ENCODE measurements at places on chromosomes 3 and 15.

DNA sequence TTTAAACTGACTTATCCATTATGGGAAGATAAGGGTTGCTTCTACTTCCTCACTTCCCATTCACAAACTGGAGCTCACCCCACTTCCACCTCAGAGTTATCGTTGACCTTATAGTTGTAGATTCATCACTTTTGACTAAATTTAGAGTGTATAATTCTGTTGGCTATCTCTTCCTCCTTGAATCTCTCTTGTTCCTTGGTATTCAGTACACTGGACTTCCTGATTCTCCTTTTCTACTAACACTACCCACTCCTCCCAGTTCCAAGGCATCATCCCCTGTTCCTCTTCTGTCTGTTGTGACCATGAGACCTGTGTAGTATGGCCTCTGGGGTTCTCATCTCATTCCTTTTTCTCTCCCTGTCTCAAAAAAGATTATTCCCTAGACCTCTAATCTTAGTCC is 5.9 kb upstream of the GPR87 start:
- DNase-seq, result no peak

DNA sequence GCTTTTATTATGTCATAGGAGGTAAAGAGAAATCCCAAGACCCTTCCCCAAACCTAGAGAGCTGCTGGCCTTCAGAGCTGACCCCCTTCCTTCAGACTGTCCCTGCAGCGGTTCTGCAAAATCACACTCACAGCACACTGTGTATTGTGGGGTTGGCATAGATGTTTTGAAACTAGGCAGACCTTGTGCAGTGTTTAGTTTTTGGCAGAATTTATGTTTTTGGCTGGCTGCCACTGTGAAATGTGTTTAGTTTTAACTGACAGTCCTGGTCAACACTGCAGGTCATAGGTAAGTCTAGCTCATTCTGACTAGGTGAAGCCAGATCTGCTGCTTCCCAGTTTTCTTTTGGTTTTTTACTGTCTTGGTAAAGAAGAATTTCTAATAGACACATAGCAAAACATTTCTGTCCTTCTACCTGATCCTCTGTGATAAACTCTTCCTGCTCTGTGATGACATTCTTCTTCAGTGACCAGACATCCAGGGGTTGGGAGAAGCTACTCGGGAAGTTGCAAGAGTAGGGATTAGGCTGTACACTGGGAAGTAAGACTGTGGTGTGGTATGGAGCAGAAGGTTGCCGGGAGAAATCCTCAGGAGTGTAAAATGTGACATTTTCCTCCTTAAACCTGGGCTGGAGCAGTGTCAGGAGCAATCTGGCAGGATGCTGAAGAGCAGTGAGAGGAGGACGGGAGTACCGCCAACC is 209.6 kb upstream of the MCTP2 start:
- DNase-seq, result no peak

GRCh38 chr3:31884251-31884650 is 96.8 kb downstream of the OSBPL10 start:
- no peak for DNase-seq

- DNase-seq, result no peak
These were observed 268.0 kb downstream of the NAALADL2 start for GRCh38 chr3:175127075-175127662.

- no peak for DNase-seq
These were observed 263.3 kb downstream of the NEK10 start for GRCh38 chr3:27105904-27106303.

GRCh38 chr3:52202384-52203077 is 4.6 kb downstream of the ALAS1 start:
- no peak for DNase-seq

GRCh38 chr3:141122455-141123030 is 71.4 kb downstream of the SPSB4 start:
- no peak for DNase-seq

All from NCI-H1436 (cell line).